ENCODE measurements at places on chromosomes 7 and 10.

DNA sequence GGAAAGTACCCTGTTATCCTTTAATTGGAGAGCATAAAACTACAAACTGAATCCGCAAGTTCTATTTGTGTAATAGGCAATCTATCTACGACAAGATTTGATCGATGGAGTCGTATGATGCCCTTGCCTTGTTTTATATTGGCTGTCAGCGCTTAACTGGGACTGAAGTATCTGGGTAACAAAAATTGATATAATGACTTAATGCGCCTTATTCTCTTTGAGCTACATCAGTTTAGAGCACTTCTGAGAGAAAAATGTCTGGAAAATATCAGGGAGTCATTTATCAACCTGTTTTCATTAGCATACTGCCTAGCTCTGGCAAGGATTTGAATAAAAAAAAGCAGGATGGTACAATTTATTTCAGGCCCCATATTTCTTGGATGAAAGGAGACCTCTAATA, 262.1 kb downstream of the LRMDA start:
- no peak for DNase-seq

GRCh38 chr10:86693721-86694369, 25.5 kb downstream of the LDB3 start:
- no peak for DNase-seq

GRCh38 chr7:116687801-116688201, 15.8 kb downstream of the MET start:
- DNase-seq = no peak

DNA sequence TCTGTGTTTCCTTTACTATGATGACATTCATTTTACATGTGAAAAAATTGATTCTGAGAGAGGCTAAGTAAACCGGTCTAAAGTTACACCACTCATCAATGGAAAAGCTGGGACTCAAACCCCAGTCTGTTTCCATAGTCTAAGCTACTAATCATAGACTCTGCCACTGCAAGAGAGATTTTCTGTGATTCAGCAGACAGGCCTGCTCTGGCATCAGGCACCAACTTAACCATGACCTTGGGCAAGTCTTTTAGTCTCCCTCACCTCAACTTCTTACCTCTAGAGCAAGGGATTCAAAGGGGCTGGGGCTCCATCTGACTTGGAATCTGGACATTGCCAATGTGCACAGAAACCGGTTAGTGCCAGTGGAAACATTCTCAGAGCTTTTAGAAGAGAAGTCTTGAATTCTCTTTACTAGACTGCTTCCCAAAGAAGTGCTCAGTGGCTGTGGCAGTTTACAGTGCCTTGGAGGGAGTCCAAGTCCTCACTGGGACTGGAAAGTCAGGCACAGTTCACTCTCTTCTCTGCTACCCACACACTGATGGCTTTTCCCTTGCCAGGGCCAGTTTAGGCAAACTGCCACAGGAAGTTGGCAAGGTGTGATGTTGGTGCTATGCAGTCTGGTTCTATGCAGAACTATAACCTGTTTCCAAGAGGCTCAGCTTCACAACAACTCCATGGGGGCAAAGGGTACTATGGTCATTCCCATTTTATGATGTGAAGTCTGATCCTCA, 4.5 kb upstream of the BLNK start:
- DNase-seq = no peak

DNA sequence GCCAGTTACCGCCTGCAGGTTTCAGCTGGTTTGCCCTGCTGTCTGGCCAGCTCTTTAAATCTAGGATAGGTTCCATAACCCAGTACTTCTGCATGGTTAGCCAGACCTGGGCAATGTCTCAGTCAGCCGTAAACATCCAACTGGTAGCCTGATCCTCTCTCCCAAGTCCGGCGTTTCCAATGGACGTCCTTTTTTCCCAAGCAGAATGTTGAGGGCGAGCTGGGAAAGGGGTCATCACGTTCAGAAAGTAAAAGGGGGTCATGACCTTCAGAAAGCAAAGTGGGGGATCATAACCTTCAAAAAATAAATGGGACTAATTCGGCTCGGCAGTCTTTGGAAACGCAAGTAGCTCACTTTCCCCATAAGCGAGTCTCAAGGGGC, 430 bp downstream of the PON3 start:
- no peak for DNase-seq

- DNase-seq = no peak
Measured at GRCh38 chr10:55078121-55078520, 277.1 kb upstream of the PCDH15 start.

DNA sequence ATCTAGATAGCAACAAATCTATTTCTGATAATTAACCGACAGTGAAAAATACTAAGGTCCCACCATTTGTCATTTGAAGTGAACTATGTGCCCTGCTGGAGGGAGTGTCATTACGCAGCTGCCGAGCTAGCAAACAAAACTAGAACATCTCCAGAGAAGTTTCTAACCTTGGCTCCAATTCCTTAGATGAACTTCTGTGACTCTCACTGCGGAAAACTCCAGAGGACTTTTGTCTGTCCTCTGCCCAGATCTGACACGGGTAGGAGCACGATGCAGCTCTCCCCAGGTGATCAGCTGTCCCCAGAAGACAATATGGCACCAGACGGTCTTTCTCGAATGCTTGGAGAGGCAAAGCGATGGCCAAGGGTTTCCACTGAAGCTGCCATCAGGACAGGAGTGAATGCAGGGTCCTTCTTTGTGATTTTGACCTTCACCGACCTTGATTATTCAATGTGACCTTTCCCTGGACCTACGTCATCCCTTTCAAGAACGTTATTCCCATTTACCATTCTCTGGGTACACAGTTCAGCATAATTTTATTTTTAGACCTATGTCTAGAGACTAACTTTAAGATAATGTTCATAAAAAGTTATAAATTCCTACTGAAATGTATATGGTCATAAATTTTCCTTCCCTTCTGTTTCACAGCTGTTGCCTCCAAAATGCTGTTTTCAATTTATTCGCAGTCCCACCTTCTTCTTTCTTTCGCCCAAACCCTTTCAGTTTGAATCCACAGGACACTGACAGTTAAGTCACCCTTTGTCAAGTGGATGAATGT, 116.7 kb upstream of the C7orf33 start:
- DNase-seq = no peak

Measured in stimulated activated CD4-positive, alpha-beta T cell treated with anti-CD3 and anti-CD28 coated beads, Interleukin-1b, Interleukin-23, amount 100 ng/mL, for 4 hours (primary cell).